ENCODE measurements at places on chromosomes 2 and 18. TPM values are rescaled to one million over a fixed set of nuclear protein-coding genes. Genes with fewer than 3 reads are reported as not detected.

SH2D6 gene
- total RNA-seq: 0.66 TPM

IL36RN gene
- 0.12 TPM for total RNA-seq

SLC16A14 gene
- 1.3 TPM for total RNA-seq

CAB39 gene
- total RNA-seq: 64.7 TPM

MAPK4 gene
- 0.15 TPM for total RNA-seq

FAM161A gene
- total RNA-seq: 9.9 TPM

Data from A549 treated with dexamethasone at 1 μM for 4 hours (cell line).